ENCODE measurements at places on chromosomes 4 and X.

- DNase-seq = no peak
Measured at GRCh38 chrX:129600981-129601424, 53.8 kb downstream of the APLN start.

- no peak for DNase-seq
Measured at GRCh38 chr4:101019941-101020401, 327.4 kb downstream of the PPP3CA start.

- DNase-seq = no peak
Measured at GRCh38 chrX:120299928-120300327, 11.3 kb downstream of the TMEM255A start.

DNA sequence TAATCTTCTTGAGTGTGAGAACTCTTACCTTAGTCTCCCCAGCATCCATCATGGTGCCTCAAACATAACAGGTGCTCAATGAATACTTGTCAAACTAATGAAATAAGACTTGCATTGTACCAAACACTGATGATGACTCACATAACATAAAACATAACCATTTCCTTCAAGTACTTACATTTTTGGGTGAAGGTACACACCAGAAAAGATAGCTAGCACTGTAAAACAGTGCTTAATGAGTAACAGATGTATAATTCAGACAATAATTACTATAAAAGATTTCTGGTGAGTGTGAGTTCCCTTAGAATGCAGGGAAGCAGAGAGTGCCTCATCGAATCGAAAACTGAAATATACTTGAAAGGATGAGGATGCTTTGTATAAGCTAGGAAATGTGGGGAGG is 70.1 kb upstream of the HCCS start:
- DNase-seq = no peak

DNA sequence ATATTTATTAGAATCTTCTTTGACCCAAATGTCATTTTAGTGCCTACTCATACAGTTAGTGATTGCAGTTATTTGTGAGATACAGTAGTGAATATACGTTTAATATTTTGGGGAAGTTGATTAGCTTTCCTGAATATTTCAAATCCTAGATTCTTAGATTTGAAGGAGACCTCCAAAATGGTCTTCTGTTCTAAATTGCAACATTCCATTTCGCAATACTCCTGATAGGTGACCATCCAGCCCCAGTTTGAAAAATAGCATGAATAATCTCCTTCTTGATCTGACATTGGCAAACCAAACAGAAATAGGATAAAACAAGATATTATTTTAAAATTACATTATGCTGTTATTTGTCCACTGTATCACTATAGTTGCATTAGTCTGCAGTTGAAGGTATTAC is 505.6 kb downstream of the GRID2 start:
- no peak for DNase-seq

GRCh38 chrX:15947648-15948317 is 93.2 kb upstream of the AP1S2 start:
- DNase-seq = no peak

GRCh38 chrX:94057385-94057784 is 383.4 kb downstream of the FAM133A start:
- DNase-seq = no peak

GRCh38 chr4:109649872-109650271 is 53.4 kb downstream of the CASP6 start:
- DNase-seq = peak; percentile 15

DNA sequence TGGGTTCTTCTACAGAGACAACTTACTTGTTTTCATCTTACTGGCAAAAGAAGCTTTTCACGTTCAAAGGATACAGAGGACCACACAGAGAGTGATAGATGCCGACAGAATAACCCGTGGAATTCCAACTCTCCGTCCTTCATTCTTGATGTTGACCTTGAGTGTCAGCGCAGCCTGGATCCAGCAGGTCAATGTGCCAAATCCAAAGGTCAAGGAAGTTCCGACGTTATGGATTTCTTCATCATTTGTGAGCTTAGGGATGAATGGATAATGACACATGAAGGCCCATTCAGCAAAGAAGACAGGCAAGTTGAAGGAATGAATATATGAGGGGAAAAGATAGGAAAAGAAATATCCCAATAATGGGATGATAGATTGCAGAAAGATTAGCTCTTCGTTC is 59.6 kb downstream of the ENOPH1 start:
- DNase-seq = no peak

DNA sequence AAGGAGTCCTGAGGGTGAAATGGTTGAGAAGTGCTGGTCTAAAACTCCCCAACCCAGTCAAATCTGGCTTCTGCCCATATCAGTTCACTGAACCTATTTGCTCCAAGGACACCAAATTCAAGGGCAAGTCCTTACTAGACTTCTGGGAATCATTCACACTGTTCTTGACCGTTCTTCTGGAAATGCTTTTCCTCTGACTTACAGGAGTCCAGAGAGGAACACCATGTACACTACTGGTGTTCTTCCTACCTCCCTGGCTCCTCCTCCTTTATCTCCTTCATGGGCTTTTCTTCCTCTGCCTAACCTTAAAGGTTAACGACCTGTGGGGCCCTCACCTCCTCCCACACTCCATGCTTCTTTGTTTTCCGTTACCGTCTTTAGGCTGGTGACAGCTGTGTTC is 281.3 kb downstream of the FRMPD4 start:
- no peak for DNase-seq

DNA sequence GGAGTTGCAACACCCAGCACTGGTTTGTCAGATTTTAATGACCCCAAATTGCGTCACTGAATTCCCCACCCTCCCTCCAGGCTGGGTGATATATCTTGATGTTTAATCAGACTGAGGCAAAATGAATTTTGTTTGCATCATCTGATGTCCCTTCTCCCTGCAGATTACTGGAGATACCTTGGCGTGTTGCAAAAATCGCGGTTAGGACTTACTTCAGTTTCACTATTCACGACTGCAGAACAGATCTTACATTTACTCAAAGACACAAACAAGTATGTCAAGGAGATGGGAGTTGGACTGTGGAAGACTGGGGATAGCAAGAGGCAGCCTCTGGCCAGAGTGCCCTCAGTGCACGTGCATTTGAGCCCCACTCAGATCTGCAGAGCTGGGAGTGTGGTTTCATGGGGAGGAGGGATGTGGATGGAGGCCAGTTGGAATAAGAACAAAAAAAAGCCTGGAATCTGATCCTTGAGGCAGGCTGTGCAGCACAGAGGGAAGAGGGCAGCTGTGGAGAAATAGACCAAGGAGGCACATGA is 92.2 kb upstream of the MTM1 start:
- no peak for DNase-seq

DNA sequence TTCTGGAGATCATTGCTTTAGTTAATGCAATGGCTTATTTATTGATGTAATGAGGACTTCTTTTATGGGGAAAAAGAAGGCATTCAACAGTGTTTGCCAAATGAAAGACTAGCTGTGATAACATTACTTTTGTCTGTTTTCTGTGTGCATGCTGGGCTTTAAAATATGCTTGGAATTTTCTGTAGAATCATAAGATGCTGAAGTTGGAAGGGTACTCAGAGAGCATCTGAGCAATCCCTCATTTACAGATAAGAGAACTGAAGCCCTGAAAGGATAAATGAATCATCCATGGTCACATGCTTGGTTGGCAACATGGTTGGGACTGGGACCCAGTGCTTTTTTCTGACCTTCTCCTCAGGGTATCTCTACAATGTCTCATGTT is 31.4 kb upstream of the PITX2 start:
- no peak for DNase-seq

- DNase-seq = no peak
Measured at GRCh38 chrX:81957900-81958545, 756.1 kb downstream of the SH3BGRL start.

DNA sequence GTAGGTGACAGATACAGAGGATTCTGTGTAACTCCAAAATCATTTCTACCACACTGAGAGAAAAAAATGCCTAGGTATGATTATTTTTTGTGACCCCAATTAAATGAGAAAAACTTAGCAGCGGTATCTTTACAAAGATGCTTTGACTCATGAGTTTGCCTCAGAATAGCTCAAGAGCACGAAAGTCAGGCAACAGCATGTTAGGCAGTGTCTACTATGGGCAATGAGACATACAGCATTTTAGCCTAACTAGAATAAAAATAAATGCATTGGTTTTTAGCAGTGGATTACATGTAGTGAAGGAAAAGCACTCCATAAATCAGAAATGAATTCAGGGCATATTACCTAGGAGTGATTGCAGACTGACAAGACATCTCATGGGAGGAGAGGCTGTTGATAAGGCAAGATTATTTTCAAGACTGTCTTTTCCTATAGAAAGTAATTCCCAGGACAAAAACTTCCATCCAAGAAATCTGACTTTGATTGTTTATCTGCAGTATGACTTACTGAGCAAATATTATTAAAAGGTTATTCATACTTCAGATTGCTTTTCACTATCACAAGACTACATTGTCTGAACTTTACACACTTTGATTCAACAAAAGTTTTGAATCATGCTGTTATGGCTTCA is 3.6 kb downstream of the ANXA10 start:
- no peak for DNase-seq

DNA sequence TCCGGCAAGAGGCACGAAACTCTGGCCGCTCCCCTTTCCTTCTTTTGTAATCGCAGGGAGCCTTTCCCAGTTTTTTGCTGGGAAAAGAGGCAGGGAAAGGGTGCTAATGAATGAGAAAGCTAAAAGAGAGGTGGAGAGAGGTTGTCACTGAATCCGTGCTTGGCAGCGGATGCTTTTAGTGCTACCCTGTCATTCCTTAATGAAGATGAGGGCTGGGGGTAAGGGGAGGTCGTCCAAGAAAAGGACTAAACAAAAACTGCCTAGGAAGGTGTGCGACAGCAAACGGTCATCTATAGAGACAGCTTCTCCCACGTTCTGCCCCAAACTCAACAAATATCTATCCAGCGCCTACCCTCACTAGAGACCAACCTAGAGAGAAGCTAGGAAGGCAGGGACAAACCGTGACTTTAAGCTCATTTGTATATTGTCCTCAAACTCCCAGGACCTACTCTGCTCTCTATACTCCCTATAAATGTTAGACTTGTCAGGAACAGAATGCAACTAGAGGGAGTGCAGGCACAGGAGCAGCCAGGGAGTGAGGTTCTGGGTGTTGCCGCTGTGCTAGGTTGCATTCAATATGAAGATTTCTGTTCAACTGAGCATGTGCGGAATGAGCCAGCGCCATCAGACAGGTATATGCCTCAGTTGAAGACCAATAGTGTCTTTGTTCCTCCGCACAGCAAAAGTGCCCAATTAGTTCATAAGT is 777 bp upstream of the CASK start:
- no peak for DNase-seq

DNA sequence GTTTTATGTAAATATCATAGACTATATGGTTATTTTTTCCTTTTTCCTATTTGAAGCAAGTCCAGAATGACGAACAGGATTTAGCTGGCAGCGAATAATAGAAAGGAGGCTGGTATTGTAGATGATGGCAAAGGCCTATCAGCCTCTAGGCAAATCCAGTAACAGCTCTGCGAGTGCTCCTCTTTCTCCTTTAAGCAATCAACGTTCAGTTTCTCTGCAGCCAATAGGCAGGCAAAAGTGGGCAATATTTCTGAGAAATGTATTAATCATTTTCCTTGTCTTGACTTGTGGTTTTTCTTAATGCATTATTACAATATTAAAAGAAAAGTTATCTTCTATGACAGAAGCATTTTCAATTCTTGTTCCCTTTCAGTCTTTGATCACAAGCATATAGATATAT is 183.3 kb downstream of the SH3KBP1 start:
- DNase-seq = no peak

DNA sequence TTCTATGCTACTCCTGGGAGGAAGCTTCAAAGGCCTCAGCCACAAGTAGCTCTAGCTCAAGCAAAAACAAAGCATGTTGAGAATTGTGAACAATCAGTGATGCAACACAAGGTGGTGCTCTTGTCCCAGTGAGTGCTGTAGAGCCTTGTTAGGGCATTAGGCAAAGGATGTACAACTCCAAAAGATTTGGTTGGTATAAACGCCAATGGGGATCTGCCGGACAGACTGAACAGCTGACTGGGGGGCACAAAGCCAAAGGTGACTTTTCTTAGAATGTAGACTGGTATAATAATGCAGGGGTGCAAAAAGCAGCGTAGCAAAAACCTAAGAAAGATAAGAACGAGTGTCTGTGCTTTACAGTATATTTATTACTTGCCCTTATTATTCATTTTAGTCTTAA is 62.6 kb upstream of the ALB start:
- DNase-seq = no peak

GRCh38 chr4:112735474-112735951 is 98.6 kb downstream of the LARP7 start:
- no peak for DNase-seq

- no peak for DNase-seq
Measured at GRCh38 chr4:153440475-153440874, 25.7 kb upstream of the TMEM131L start.

GRCh38 chr4:88792821-88793220 is 95.2 kb upstream of the NAP1L5 start:
- DNase-seq = no peak

- peak; percentile 47 for DNase-seq
Measured at GRCh38 chr4:51895816-51896408, 53.0 kb downstream of the DCUN1D4 start.

GRCh38 chrX:129577473-129577872 is 37.4 kb downstream of the OCRL start:
- DNase-seq = no peak

- DNase-seq = no peak
Measured at GRCh38 chr4:123233136-123233768, 163.3 kb upstream of the SPRY1 start.

DNA sequence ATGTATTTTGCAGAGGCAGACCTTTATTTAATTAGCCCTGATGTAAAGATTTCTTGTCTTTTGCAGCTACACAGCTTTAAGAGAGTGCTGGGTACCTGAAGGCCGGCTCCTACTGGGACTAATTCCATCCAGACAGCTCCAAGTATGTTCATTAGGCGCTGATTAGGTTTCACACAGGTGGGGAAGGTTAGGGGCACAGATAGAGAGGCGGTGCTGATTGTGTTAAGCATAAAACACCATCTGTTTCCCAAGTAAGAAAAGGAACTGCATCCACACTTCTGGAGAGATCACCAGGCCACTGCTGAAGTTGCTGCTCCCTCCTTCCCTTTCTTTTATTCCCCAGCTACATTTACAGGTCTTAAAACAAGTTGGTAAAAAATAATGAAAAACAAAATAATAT is 349.5 kb downstream of the ZIC3 start:
- no peak for DNase-seq

GRCh38 chrX:115337491-115338144 is 48.1 kb downstream of the LUZP4 start:
- DNase-seq = no peak

Data from activated CD4-positive, alpha-beta T cell treated with anti-CD3 and anti-CD28 coated beads, Interleukin-2, amount 50 U/mL, for 24 hours (primary cell).